ENCODE measurements at places on chromosomes 5 and 9.

- no peak for DNase-seq
These were observed 75.1 kb upstream of the FER start for GRCh38 chr5:108672639-108673038.

GRCh38 chr9:6219040-6219439, 3.4 kb downstream of the IL33 start:
- no peak for DNase-seq

- DNase-seq: no peak
These were observed 113.7 kb upstream of the LMX1B start for GRCh38 chr9:126499911-126500599.

GRCh38 chr5:112063856-112064255, 306.9 kb upstream of the NREP start:
- no peak for DNase-seq

- DNase-seq: no peak
These were observed 687.1 kb downstream of the TLE1 start for GRCh38 chr9:81002242-81002641.

DNA sequence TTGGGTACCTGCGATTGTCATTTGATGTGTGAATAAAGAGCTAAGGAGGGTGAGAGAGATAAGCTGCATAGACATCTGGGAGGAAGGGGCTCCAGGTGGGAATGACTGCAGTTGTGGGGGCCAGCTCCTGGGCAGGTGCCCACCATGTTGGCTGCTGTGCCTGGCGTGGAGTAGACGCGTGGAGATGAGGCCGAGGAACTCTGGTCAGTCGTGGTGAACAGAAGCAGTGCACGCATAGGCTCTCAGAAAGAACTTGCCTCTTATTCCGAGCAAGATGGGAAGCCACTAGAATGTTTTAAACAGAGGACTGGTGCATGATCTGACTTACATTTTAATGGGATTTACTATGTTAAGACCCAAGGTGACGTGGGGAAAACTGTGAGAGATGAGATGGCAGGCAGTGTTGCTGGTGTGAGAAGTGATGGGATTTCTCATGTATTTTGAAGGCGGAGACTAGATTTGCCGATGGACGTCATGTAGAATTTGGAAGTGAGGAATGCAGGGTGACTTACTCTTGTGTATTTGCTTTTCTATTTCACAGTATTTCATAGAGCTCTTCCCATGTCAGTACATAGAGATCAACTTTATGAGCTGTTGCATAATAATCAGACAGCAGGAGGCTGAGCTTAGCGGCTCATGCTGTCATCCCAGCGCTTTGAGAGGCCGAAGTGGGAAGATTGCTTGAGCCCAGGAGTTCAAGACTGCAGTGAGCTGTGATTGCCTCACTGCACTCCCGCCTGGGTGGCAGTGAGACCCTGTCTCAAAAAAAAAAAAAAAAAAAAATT, 71.1 kb downstream of the EHMT1 start:
- DNase-seq: no peak

GRCh38 chr5:151251001-151251551, 1.9 kb upstream of the GM2A start:
- DNase-seq: no peak

GRCh38 chr5:33237471-33237870, 203.3 kb upstream of the TARS1 start:
- no peak for DNase-seq

GRCh38 chr5:177447611-177448243, 1.1 kb downstream of the PRR7 start:
- DNase-seq: no peak

GRCh38 chr9:127159949-127160610, 37.6 kb upstream of the ANGPTL2 start:
- DNase-seq: no peak

DNA sequence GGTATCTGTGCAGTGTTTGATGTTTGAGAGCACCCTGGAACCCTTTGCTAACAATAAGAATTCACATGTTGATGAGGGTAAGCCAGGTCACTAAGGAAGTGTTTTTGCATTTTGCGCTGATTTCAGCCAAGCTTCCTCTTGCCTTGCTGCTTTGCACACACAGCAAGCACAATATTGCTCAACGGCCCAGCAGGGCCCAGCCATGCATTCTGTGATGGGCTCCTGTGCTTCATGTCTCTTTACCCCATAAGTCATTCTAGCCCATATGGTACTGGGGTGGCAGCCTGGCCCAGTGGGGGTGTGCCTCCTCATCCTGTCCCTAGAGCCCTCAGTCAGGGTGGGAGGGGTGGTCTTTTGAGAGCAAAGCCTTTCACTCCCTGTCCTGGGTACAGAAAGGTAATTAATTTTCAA, 481.3 kb downstream of the GADD45G start:
- DNase-seq: no peak

- DNase-seq: no peak
These were observed 181.1 kb upstream of the SPEF2 start for GRCh38 chr5:35436400-35437057.

GRCh38 chr5:59137846-59138245, 555.0 kb downstream of the RAB3C start:
- no peak for DNase-seq

GRCh38 chr5:57504357-57504756, 21.7 kb upstream of the ACTBL2 start:
- DNase-seq: no peak

DNA sequence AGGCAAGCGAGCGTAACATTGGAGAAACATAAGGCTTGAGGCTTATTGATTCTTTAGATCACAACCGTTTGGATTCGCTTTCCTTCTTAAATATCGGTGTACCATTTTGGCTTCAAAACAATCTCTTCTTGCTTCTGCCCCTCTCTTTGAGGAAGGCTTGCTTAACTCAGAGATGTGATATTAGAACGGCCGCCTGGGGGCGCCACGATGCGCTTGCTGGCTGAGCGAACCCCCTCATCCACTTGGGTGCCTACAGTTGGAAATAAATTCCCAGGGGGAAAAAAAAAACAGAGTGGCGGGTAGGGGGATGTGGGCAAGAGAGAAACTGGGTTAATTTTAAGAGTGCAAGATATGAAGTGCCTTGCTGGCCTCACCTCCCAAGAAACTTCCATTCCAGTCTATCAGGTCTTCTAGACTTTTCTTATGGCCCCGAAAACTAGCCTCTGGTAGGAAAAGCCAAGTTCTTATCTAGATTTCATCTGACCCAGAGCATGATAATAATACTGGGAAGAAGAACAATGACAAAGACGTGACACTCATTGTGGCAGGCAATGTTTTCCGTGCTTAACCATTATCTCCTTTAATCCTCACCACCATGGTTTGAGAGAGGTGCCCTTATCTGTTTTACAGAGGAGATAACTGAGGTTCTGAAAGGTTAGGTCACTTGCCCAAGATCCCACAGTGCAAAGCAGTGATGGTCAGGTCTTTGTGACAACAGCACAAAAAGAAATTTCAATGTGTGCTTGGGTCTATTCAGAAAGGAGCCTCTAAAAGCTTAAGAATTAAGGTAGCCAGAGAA, 115.8 kb downstream of the DPYSL3 start:
- no peak for DNase-seq

All from stimulated activated CD8-positive, alpha-beta memory T cell treated with anti-CD3 and anti-CD28 coated beads, Interleukin-2, amount 100 ng/mL, for 1 hour (primary cell).